M059J (cell line): ENCODE measurements at places on chromosomes 3 and 15.

- peak; percentile 51 for DNase-seq
These were observed 34.6 kb upstream of the CMTM8 start for GRCh38 chr3:32203854-32204253.

- DNase-seq: no peak
These were observed 22.4 kb downstream of the MCTP2 start for GRCh38 chr15:94253742-94254141.

DNA sequence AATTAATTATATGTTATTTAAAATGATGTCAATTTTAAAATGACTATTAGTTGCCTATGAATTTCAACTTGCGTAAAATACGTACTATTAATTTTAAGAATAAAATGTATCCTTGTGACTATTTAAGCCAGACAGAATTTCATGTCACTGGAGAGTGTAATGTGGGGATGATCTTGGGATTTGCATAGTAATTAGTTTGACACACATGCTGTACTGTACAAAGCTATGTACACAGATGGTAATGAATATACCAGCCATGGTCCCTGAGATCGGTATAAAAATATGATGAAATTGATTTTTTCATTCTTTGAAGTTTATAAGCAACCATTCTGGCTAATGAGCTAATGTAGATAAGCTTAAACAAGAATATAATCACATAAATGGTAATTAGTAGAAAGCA is 134.4 kb upstream of the ROBO1 start:
- no peak for DNase-seq

- no peak for DNase-seq
These were observed 895 bp upstream of the ARHGAP31 start for GRCh38 chr3:119293105-119293870.

- peak; percentile 83 for DNase-seq
These were observed 12.9 kb downstream of the MB21D2 start for GRCh38 chr3:192904632-192905289.
